ENCODE measurements at places on chromosomes 5 and 9.

DNA sequence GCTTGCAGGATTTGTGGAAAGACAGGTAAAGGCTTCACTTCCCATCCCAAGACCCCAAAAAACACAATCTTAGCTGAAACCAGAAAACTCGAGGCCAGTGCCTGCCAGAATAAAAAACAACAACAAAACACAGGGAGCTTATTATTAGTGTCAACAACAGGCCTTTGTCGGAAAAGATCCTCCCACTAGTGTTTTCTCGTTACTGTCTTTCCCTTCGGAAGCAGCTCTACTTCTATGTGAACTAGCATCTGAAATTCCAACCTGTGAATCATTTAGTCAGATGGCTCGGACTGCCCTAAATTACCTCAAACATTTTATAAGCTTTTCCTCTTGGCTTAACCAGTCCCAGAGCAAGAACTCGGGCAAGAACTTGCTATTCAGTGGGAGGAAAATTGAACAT is 122.2 kb upstream of the GNA14 start:
- no peak for DNase-seq

- peak; percentile 5 for DNase-seq
Observed at GRCh38 chr9:96395964-96396363, 12.5 kb upstream of the SLC35D2 start.

GRCh38 chr5:151002250-151002649 is 18.1 kb upstream of the GPX3 start:
- peak; percentile 35 for DNase-seq

GRCh38 chr5:59137846-59138245 is 555.0 kb downstream of the RAB3C start:
- no peak for DNase-seq

- DNase-seq = no peak
Observed at GRCh38 chr5:35042781-35043180, 5.0 kb downstream of the AGXT2 start.

DNA sequence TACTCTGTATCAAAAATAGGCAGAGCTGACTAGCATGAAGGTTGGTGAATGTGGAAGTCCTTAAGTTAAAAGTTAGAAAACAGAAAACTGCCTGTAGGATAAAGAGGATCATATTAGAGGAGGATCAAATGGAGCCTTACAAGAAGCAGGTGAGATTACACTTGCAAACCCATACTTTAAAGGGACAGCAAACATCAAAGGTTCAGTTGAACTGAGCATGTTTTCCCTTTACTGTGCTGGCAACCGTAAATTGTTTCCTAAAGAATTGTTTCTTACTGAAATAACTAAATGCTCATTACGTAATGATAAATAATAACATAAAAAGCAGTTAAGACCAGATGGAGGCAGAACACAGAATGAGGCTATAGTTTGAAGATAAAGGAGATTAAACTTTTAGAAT is 465.3 kb upstream of the FTMT start:
- no peak for DNase-seq

DNA sequence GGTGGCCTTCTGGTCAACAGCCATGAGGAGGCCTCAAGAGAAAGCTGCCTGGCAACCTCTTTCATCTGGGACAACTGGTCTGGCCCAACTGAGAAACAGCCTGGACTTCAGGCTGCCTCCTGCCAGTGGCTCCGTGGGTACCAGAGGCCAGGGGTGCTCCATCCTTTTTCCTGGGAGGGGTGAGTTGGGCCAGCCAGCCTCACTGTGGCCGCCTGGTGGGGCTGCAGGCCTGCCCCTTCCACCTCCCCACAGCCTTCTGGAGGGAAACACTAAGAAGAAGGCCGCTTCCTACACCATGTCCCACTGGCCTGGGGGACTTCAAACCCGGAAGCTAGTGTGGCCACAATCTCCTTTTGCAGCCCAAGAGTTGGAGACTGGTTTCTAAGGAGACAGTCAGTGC is 13.8 kb upstream of the NKD2 start:
- DNase-seq = no peak

DNA sequence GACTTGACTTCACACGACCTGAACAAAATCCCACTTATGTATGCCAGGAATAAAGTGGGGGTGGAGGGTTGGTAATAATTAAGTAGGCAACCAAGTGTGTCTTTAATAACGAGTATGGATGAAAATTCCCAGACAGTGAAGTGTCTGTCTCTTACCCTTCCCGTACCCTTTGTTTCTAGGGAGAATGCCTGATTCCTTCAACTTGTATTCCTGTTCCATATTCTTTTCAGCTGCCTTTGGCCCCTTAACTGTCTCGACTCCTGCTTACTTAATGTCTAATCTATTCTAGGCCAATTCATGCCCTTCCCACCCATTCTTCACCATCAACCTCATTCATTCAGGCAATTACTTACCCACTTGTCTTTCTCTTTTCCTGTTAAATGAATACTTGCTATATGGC is 380.5 kb downstream of the RAB3C start:
- DNase-seq = no peak

DNA sequence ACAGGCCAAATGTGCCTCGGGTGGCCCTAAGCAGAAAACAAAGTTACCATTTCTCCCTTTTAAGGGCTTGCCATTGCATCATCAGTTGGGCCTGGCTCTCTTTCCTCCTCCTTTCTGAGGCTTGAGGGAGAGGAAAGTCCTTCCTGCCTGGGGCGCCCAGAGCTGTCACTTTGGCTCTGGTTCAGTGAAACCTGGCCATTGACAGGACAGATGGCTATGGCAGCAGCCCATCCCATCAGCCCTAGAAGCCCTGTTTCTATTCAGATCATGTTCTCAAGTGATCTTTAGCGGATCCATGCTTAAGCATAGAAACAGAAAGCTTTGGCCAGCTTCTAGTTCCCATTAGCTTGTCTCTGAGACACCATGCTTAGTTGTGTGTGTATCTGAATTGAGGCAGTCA is 293.4 kb downstream of the YTHDC2 start:
- no peak for DNase-seq

DNA sequence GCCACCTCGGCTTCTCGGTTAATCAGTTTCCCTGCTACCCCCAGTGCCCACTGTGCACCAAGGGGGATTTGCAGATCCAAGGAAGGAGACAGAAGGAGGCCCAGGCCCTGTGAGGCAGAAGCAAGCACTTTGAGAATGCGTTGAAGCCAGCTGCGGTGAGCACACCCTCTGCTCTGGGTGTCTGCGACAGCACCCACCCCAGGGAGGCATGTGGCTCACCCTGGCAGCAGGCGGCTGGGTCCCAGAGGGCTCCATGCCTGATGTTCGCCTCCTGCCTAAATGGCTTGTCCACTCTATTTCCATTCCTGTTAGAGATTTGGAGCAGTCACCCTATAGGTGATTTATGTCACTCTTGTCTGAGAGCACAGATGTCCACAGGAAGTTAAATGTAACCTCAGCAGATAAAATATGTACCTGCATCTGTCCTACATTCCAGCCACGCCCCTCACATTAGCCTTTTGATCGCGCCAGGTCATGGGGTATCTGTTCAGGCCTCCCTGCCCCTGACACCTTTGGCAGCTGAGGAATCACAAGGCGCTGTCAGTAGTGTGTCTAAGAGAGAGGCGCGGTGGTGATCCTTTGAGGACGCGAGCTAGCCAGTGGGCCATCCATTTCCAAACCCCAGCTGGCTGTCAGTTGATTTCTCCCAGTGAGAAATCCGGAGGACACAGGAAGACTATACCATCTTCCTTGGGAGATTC is 28.1 kb downstream of the PTGES2 start:
- DNase-seq = no peak

DNA sequence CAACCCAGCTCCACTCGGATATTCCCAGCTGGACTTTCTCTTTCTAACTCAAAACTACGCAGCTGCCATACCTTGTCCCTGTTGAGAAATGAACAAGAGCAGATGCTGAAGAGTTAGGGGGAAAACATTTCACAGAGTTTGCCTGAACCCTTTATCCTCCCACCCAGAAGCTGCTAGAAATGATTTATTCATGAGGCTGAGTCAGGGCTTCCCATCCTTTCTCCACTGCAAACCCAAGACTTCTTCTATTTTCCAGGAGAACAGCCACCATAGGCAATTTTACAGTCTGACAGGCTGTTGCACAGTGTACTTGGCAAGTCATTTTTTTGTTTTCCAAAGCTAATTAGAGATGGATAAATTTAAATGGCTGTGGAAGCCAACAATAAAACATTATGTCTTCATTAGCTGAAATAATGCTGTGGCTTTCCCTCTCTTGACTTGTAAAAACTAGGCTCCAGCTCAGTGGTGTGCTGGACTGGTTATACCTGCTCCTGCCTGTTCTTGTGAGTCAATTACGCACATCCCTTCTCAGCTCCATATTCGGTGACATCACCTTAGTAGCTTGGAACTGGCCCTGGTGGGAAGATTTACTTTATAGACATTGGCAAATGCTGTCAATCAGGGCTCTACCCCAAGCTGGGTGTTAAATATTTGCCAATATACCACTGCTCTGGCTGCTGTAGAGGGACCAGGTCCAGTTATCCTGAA is 71.9 kb downstream of the KIF4B start:
- peak; percentile 5 for DNase-seq

GRCh38 chr5:42982107-42982622 is 58.0 kb downstream of the ANXA2R start:
- no peak for DNase-seq

GRCh38 chr5:65326922-65327321 is 154.8 kb downstream of the ADAMTS6 start:
- DNase-seq = no peak

- DNase-seq = no peak
Observed at GRCh38 chr5:143594902-143595818, 191.7 kb upstream of the NR3C1 start.

DNA sequence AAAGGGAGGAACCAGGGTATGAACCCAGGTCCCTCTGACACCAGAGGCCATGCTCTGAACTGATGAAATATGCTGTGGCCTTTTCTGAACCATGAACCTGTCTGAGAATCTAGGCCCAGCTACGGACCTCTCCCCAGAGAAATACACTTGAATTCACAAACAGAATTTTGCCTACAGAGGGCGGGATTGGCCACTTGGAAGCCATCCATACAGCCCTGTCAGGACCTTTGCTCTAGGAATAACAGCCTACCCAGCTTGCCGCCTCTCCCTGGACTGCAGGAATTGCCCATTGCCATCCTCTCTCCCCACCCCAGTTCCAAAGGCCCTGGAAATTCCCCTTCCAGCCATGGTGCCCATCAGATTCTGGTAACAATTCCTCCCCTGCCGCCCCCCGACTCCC is 26.6 kb downstream of the MORN5 start:
- no peak for DNase-seq

DNA sequence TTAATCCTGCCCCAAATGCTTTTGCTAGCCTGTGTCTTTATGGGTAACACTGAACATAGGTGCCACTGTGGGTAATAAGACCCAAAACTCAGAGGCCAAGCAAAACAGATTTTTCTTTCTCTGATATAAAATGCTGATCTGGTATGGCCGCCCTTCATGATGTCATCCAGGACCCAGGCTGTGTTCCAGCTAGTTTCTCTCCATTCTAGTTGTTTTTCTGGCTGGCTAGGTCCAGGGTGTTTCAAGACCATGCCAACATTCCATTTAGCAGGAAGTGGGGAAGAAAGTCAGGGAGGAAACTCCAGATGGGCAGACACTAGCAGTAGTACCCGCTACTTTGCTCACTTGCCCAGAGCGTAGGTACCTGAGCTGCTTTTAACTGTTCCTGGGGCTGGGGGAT is 183.9 kb upstream of the OTULINL start:
- DNase-seq = no peak

DNA sequence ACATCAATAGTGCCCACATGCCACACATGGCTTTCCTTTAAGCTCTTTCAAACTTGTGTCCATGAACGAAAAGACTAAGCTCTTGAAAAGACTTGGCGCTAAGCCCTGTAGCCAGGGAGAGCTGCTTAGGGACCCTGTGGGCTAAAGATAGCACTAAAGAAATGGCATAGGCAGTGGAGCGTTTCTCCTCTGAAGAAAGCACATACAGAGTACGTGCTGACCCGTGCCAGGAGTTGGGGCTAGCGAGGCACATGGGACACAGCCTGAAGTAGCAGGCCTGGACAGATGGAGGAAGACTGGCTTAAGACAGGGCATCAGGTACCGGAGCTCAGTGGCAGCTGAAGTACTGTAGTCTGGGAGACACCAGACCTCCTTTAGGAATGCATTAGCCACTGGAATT is 39.7 kb downstream of the ADGRV1 start:
- DNase-seq = no peak

DNA sequence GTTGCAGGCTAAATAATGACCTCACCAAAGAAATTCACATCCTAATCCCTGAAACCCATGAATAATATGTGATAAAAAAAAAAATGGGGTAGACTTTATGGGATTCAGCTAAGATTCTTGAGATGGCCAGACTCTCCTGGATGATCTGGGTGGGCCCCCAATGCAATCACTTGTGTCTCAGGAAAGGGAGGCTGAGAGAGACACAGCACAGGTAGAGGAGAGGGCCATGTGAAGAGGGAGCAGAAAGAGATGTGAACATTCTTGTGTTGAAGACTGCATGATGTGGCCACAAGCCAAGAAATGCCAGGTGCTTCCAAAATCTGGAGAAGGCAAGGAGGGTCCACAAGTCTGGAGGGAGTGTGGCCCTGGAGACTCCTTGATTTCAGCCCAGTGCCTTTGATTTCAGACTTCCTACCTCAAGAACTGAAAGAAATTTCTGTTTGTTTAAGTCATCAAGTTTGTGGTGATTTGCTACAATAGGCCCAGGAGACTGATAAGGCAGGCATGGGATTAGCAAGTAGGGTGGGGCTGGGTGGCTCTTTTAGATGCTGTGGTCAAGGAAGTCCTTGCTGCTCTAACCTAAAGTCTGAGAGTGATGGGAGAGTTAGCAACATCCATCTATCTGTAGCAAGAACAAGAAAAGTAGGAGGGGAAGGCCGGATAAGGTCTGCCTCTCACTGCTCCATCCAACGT is 86.6 kb upstream of the FAM120A start:
- no peak for DNase-seq

DNA sequence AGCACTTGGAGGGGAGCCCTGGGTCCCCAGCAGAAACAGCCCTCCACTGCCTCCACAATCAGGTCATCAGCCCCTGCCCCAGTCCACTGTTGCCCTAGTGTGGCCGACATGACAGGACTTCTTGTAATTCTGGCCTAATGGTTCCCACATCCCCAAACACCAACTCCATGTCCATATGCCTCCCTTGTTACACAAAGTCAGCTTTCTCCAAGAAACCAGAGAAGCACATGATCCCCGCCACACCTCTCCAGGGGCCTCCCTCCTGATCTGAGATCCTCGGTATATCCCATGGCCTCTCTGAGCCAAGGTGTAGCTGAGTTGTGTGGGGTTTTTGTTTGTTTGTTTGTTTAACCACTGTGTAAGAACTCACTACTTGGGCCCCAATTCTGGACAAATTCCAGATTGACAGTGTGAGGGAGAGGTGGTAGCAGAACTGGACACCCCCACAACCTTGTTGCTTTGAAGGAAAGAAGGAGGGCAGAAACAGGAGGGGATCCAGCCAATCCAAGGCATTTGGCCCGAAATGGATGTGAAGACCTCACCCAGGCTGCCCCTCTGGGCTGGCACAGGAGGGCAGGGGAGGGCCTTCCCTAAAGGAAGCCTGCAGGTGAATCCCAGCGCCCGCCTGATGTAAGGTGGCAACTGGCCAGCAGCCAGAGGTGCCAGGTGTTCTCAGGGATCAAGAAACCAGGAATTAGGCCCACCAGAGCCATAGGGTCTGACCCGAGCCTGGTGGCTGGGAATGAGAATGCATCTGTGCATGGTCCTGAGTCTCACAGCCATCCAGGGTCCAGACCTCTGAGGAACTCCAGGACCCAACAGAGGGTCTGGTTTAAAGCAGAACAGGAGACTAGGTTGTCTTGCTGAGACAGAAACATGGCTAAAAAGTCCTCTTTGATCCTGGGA is 13.4 kb downstream of the IRF1 start:
- DNase-seq = no peak
